SJSA1 (cell line): ENCODE measurements at places on chromosomes 7 and 10. TPM values are rescaled to one million over a fixed set of nuclear protein-coding genes. Genes with fewer than 3 reads are reported as not detected.

KCNIP2 gene
- 0.58 TPM in 1 of 2 replicates, not detected in the other for total RNA-seq

PVRIG gene
- total RNA-seq: 1.7 TPM in 1 of 2 replicates, not detected in the other

HTR5A gene
- not detected in 2 replicates for total RNA-seq

GRCh38 chr10:7485799-7486198 lies 75.0 kb upstream of the SFMBT2 start:
- H3K4me3 ChIP-seq: no peak overlapping the region
- no peak for DNase-seq
- H3K27ac ChIP-seq: no peak overlapping the region
- peaks cover 2% of the 10 kb centered on the region for H3K27me3 ChIP-seq
- no peaks in the 10 kb centered on the region for H3K4me1 ChIP-seq
- no peaks in the 10 kb centered on the region for H3K36me3 ChIP-seq

GRCh38 chr7:29573567-29573966 lies 9.9 kb downstream of the PRR15 start:
- H3K4me3 ChIP-seq: no peak overlapping the region
- peaks cover 33% of the 10 kb centered on the region for H3K27me3 ChIP-seq
- no peak overlapping the region for H3K27ac ChIP-seq
- no peaks in the 10 kb centered on the region for H3K4me1 ChIP-seq

- no peak overlapping the region for H3K4me3 ChIP-seq
- H3K27me3 ChIP-seq: 0 out of 2 replicates have a peak, but pooled peaks cover 3% of the 10 kb centered on the region
Observed at GRCh38 chr7:83610649-83611304, 38.2 kb downstream of the SEMA3E start.

GRCh38 chr7:85021101-85021704 lies 165.7 kb downstream of the SEMA3D start:
- H3K27me3 ChIP-seq: no peaks in the 10 kb centered on the region
- peaks cover 7% of the 10 kb centered on the region; the same call in 1 of the 2 replicates for H3K4me1 ChIP-seq
- H3K27ac ChIP-seq: no peak overlapping the region
- no peaks in the 10 kb centered on the region for H3K36me3 ChIP-seq
- DNase-seq: no peak

GRCh38 chr7:117796889-117797288 lies 76.4 kb downstream of the CTTNBP2 start:
- H3K4me3 ChIP-seq: no peak overlapping the region
- H3K36me3 ChIP-seq: no peaks in the 10 kb centered on the region
- no peak overlapping the region for H3K27ac ChIP-seq
- no peaks in the 10 kb centered on the region for H3K27me3 ChIP-seq
